ENCODE measurements at places on chromosomes 2 and 18.
A peak's percentile ranks its signal among the peaks of the same experiment; 100 is the strongest.

DNA sequence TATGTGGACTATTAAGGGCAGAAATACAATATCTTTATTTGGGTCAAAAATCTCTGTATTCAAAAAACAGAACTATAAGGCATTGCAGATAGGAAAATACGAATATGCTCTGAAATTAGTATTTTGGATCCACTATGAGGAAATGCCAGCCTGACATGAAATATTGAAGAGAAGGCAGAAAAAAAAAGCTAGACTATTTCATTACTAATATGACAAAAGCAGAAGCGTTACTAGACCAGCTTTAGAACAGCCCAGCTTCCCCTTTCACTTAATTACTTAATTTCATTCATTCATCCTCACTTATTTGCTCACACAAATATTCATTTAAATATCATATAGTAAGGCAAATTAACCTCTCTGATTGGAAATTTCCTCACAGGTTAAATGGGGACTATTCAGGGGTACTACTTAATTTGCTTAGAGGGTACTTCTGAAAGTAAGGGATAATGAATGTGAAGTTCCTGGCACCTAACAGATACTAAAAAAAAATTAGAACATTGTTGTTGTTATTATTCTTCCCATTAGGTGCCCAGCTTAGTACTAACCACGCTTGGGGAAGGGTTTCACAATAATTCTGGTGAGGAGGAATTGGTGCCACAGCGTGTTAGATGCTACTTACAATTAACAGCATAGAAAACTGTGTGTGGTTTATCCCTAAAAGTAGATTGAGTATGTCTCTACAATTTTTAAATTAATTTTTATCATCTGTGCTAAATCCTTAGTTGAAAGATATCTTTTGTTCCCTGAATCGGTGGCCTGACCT, 71.1 kb upstream of the CTLA4 start:
- DNase-seq = no peak

- no peak for DNase-seq
These were observed 2.6 kb downstream of the GPR39 start for GRCh38 chr2:132419235-132419634.

DNA sequence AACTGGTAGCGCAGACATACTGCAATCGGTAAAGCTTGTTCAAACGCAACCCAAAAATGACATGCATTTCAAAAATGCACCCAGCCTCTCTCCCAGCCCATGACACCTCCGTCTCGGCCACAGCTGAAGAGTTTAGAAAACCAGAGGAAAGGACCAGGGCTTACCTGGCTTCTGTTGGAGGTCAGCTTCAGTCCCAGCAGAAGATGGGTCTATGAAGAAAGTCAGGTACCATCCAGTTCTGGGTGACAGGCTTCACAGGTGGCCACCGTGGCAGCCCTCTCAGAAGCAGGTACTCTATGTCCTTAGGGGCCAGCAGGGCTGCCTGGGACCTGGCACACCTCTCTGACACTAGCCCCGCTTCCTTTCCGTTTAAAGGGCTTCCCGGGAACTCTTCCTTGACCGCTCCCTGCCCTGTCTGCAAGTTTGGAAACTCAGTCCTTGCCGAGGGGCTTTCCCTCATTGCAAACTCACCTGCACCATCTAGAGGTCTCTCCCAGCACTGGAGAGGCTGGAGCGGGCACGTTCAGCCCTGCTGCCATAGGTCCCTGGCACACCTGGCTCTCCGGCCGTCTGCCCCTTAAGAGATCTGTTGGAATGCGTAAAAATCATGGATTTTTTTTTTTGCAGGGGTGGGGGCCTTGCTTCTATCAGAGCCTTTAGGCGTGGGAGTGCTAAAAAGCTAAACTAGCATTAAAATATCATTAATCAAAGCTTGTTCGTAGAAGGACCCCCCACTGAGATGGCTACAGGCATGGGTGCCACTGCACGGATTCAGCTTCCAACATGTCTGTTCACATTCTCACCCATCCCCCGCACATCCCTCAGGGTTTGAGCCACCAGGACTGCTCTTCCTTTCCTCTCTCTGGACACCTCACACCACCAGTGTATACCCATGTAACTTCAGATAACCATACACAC, at the start of gene EDAR:
Gene EDAR, minus strand, starts transcription at position 425 of the 918 bp plus-strand sequence. CDS start 58,206 bp downstream, outside the sequence.
- no peak for DNase-seq

DNA sequence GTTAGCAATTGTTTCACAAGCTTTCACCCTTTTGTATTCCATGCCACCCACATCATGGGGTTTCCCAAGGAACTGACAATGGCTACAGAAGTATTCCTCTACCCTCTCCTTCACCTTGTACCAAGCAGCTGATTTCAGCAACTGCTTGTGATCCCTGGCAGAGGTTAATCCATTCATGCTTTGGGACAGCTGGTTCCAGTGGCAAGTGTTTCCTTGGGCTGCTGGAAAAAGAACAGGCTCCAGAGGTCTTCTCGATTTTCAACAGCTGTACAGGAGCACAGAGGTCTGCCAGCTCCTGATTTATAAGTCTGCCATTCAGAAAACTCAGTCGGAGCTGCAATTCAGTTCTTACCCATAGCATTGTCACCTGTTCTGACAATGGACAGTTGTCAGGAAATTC, 239.2 kb upstream of the CWC22 start:
- DNase-seq = no peak

GRCh38 chr2:233063976-233064411, 3.9 kb downstream of the INPP5D start:
- no peak for DNase-seq

GRCh38 chr2:203366639-203367466, 38.7 kb downstream of the ABI2 start:
- DNase-seq = no peak

DNA sequence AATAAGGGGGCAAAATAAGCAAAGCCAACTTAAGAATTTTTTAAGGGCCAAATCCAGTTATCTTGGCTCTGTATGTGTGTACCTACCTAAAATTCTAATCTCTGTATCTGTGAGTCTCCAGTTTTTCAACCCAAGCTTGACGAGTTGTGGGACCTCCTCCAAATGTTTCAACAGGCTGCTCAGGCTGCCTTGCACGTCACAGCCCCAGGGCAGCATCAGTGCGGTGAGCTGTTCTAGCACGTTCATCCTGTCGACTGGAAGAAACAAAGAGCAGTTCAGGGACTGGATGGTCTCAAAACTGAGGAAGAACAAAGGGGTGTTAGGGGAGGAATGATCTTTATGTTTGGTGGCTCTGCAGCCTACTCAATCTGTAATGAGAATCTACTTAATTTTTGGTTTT, 29.4 kb downstream of the NLRC4 start:
- no peak for DNase-seq

- no peak for DNase-seq
These were observed 160.8 kb downstream of the BCL2 start for GRCh38 chr18:63158676-63159291.

- no peak for DNase-seq
These were observed 30.1 kb upstream of the SNTG2 start for GRCh38 chr2:920573-920972.

GRCh38 chr2:99636144-99637034, 146.6 kb upstream of the REV1 start:
- DNase-seq = no peak

DNA sequence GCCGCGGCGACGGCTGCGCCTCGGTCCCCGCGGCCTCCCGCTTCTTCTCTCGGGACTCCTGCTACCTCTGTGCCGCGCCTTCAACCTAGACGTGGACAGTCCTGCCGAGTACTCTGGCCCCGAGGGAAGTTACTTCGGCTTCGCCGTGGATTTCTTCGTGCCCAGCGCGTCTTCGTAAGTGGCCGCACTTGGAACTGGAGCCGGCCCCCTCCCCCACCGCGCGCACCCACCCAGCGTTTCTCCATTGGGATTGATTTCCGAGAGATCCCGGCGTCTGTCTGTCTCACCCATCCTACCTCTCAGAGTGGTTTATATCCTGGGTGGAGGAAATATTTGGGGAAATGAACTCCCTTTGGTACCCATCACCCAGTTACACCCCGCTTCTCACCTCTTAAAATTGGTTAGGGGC, 498 bp downstream of the ITGAV start:
- DNase-seq = no peak

- no peak for DNase-seq
These were observed 48.9 kb downstream of the ZNF385B start for GRCh38 chr2:179812501-179812900.

GRCh38 chr2:170185319-170185718, 7.4 kb downstream of the MYO3B start:
- no peak for DNase-seq

GRCh38 chr2:8090748-8091700, 590.8 kb upstream of the ID2 start:
- DNase-seq = peak; percentile 64

DNA sequence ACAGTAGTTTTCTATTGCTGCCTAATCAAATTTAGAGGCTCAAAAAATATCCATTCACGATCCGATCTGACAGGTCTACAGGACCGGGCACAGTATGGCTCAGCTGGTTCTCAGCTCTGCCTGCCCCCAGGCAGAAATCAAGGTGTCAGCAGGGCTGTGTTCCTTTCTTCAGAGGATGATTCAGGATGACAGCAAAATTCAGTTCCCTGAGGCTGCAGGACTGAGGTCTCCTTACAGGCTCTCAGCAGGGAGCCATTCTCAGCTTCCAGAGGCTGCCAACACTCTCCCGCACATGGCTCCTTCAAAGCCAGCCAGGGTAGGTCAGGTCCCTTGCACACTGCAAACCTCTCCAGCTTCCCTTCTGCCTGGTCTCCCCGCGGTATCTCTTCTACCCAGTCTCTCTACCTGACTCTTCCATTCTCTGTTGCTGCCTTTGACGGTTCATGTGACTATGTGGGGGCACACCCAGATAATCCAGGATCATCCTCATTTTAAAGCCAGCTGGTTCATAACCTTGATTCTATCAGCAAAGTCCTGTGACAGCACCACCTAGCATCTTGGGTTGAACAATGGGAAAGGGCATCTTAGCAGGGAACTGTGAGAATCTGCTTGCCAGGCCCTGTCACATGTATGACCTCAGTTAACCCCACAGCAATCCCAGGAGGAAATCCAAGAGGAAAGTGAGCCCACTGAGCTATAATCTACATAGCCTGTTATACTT, 50.4 kb downstream of the UXS1 start:
- DNase-seq = no peak

- no peak for DNase-seq
These were observed 305.0 kb upstream of the LRP1B start for GRCh38 chr2:142435847-142436246.

DNA sequence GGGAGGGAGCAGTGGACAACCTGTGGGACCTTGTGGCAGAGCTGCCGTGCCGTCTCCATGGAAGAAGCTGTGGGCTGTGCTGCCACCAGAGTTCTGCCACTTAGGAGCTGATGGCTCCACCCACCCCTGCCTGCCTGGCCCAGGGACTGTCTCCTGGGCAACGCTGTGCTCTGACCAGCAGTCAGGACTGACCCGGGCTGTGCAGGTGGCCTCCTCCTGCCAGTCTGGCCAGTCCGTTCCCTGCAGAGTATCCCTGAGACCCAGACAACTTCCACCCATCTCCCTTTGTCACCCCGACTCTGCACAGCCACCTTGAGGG, 12.8 kb downstream of the ASIC4 start:
- DNase-seq = no peak

Measured in stimulated activated CD4-positive, alpha-beta T cell treated with anti-CD3 and anti-CD28 coated beads, Interleukin-4, amount 100 ng/mL, for 48 hours (primary cell).